ENCODE measurements at places on chromosomes 12 and 14.

GRCh38 chr12:84843593-84844144, 68.9 kb downstream of the SLC6A15 start:
- no peak for DNase-seq

GRCh38 chr14:75549169-75549568, 26.9 kb downstream of the BATF start:
- DNase-seq, result no peak

DNA sequence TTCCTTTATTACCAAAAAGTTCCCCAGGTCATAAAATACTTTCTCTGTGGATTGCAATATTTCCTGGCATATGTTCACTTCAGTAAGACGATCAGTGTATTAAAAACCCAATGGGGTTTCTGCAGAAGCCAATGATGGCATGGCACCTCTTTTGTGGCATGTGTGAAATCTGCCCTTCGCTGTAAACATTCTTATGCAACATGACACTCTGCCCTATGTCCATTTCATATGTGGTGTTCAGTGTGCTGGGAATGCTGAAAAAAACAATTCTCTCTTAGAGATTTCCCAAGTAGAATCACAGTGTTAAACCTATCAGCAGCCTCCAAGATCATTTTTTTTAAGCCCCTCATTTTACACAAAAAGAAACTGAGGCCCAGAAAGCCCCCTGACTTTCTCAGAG, 2.3 kb upstream of the MYBPC1 start:
- DNase-seq, result no peak

DNA sequence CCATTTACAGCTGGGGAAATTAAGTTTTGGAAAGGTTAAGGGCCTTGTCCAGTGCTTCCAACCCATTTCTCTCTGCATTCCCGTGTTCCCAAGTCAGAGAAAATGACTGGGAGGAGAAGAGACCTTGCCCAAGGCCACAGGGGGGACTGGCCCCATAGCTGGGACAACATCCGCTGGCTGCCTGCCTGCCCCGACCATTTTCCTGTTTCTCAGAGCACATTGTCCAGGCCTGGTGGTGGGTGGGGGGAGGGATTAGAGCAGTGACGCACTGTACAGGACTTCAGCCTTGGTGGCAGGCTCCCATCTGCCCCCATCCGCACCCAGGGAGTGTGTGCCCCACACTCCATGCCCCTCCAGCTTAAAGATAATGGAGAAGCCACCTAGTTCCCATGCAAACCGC, 27.7 kb downstream of the DIO3 start:
- no peak for DNase-seq

DNA sequence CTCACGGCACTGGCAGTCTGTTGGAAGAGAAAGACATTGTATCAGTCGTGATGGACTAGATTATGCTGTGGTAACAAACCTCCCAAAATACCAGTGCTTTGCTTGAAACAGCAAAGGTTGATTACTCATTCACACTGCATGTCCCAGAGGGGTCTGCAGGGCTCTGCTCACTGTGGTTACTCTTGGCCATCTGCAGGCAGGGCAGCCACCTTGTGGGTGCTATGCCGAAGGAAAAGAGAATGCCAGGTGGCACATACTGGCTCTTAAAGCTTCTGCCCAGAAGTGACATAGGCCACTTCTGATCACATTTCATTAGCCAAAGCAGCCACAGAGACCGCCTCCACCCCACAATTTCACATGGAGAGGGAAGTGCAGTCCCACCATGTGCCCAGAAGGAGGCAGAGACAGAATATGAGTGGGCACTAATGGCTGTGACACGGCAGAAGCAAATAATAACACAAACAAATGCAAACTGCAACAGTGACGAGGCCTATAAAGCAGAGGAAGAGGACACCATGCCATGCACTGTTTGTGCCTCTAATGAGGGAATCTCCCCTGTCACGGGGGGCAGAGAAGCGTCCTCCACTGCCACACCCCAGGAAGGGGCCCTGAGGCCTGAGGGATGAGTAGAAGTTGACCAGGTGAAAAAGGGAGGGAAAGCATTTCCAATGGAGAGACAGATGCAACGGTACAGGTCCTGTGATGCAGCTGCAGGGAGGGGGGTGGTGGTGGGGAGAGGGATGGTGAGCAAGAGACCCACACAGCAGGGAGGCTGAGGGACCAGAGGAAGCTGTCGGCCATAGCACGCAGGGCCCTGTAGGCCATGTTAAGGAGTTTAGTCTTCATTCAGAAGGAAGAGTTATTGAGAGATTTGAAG, 51.7 kb upstream of the KICS2 start:
- DNase-seq, result no peak

DNA sequence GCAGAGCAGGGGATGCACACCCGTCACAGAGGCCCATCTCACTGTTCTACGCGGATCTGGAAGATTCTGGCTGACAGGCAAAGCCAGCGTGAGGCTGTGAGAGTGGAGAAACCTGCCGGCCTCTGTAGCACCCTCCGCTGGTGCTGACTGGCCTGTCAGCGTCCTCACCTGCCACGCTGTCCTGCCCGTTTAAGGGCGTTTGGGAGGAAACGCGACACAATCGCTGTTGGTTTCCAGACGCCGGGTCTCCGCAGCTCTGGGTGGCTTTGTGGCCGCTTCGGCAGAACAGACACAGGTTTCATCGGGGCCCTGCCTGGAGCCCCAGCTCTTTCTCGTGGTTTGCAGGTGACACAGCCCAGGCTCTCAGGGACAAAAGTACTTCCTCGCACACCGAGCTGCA, 70.6 kb downstream of the NOC4L start:
- DNase-seq, result no peak

DNA sequence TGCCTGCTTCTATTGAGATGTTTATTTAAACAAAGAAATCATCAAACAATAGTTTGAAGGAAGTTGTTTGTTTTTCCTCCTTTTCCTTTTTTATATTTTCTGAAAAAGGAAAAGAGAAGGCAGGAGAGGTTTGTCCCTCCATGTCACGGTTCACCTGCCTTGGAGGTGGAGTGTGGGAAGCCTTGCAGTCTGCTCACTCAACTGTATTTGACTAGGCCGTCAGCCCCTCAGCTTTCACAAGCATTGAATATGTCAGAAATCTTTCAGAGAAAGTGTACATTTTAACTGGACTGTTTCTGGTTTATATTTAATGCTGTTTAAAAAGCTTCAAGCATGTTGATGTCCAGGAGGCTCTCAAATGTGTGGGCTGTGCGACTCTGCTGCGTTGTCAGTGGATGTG, 370.4 kb downstream of the NPAS3 start:
- no peak for DNase-seq

DNA sequence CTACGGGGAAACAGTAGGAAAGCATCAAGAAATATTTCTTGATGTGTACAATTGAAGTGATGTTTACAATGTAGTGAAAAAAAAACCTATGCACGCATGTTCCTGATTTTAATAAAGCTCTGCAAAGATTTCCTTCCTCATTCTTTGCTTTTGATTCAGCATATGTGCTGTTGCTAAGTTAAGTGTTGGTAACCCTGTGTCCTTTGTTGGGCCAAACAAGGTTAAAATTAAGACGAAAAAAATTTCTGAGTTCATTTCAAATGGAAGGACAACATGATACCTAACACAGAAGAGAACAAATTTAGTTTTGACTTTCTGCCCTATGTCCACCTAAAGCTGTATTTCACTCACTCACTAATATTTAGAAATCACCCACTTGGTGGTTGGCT, 62.8 kb downstream of the PPP2R5C start:
- no peak for DNase-seq

- no peak for DNase-seq
These were observed 105.2 kb downstream of the FGD4 start for GRCh38 chr12:32504591-32504990.

DNA sequence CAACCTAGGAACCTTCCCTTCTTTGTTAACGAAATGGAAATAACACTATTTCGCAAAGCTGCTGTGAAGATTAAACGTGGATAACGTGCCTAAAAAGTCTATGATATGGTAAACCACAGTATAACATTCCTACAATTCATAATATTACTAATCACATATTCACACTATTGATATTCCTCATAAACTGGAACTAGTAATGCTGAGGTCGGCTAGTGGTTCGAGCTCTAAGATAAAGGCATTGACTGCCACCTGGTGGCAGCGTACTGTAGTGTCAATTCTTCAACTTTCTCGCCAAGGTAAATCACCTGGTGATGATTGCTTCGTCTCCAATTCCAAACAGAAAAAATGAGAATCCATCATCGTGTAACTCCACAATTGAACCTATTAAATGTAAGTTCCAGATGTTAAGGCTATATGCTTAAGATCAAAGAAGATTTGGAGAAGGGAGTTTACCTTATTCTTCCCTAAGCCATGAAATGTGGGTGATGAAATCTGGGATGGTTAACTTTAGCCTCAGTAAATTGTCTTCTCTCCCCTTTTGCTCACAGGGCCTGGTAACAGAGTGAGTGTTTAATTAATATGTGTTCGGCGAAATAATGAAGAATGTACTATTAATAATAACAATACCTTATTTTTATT, 197.5 kb upstream of the TMEM132C start:
- DNase-seq, result no peak

- no peak for DNase-seq
These were observed 37.7 kb downstream of the RIN3 start for GRCh38 chr14:92551044-92551841.

- DNase-seq, result no peak
These were observed 60.1 kb upstream of the PPM1H start for GRCh38 chr12:62995097-62995496.

DNA sequence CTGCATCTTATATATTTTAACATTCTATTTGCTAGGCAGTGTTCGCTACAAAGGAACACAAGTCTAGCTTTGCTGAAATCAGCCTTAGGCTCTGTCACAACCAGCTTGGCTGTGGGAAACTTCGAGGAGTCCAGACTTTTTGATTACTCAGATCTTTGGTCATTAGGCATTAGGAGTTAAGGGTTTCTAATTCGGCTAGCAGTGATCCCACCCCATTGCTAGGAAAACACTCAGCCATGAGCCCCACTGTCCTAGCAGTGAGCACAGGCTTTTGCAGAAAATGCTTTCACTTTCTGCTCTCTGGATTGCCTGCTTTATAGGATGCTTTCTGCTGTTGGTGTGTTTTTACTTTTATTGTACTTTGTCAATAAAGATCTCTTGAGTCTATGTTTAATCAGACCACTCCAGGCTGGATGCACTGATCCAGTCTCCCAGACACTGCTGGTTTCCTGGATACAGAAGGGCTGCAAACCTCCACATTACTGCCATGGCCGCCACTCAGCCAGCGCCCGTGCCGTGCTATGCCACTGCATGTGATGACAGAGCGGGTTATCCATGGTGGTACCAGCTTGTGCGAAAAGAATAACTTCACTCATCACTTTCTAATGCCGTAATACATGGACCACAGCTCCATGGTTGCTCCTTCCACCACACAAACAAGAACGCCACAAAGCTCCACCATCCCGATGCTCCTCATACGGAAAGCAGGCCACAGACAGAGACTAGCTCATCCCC, 41.0 kb upstream of the PYGL start:
- DNase-seq, result no peak

- no peak for DNase-seq
These were observed 155.7 kb downstream of the KIF26A start for GRCh38 chr14:104293851-104294627.

DNA sequence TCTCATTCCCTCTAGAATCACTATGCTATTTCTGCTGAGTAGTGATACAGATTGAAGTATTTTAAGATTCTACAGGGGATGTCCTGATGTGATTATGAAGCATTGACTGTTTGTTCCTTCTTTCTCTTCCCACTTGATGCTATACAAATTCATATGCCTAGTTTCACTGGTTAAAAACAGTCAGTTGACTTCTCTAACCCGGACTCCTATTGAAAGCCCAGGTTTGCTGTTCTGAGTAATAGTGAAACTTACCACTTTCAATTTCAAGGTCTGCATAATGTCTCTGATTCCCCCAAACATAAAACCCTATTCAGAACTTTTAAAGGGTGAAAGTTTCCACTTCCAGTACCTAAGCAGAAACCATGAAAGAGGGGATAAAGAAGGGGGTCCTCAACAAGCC, 117.7 kb upstream of the RPL10L start:
- DNase-seq, result no peak

GRCh38 chr14:77574446-77575115, 41.9 kb downstream of the SPTLC2 start:
- DNase-seq, result no peak

GRCh38 chr14:86442135-86442534, 912.2 kb downstream of the FLRT2 start:
- DNase-seq, result no peak

GRCh38 chr12:86213012-86213411, 43.2 kb downstream of the MGAT4C start:
- DNase-seq, result no peak

DNA sequence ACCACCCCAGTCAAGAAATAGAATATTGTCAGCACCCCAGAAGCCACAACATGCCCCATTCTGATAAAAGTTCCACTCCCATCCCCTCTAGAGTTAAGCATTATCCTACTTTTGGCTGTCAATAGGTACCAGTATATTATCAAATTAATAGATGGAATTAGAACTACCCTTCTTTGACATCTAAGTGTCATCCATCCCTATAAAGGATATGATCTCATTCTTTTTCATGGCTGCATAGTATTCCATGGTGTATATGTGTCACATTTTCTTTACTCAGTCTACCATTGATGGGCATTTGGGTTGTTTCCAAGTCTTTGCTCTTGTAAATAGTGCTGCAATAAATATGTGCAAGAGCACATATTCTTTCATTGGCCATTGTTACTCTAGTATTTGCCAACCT, 246.2 kb downstream of the SEC23A start:
- DNase-seq, result no peak

DNA sequence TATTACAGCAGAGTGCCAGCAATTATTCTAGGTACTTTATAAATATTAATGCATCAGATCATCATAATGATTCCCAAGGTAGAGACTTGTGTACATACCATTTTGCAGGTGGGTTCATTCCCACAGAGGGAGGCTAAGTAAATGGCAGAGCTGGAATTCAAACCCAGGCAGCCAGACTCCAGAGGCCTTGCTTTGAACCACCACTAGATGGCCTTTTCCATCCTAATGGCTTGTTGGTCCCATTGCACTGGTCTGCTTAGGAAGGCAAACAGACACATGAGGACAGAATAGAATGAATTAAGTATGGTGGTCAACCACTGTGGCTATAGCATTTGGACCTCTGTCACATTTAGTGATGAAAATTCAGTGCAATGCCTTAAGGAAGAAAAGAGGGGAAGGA, 158.7 kb downstream of the METTL25 start:
- no peak for DNase-seq

- DNase-seq, result no peak
These were observed 1.7 kb downstream of the ANGEL1 start for GRCh38 chr14:76810953-76811400.
